ENCODE measurements at places on chromosomes 5 and 9.

DNA sequence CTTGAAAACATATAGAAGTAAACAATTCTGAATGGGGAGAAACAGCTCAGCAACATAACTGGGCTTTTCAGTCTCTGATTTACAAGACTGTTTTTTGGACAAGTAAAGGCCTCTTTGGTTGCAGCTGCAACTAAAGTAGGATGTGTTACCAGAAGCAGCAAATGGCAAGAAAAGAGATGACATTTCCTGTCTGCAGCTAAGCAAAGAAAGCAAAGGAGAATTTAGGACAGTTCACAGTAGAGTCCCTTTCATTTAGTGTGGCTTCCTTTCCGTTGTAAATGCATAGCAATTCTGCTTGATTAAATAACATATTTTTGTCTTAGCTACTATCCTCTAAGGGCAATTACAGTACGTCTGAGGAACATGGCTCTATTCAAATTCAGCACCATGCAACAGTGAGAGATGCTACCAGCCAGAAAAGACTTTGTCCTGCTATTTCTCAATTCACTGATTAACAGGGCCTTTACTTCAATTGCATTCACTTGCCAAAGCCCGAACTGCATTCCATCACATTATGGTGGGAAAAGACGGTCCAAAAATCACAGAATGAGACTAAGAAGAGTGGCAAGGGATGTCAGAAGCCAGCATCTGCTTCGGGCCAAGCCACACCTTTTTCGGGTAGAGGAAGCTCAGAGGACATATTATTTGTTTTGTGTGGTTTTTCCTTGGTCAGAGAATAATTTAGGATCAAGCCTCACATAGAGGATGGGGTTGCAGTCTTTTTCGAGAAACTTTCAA is 107.7 kb downstream of the SEMA6A start:
- no peak for DNase-seq

GRCh38 chr5:5605170-5605764 is 182.8 kb downstream of the ICE1 start:
- DNase-seq: no peak

GRCh38 chr5:172450861-172451695 is 3.2 kb downstream of the SH3PXD2B start:
- DNase-seq: peak; percentile 63

GRCh38 chr5:54904425-54904824 is 81.0 kb downstream of the ESM1 start:
- DNase-seq: peak; percentile 21

DNA sequence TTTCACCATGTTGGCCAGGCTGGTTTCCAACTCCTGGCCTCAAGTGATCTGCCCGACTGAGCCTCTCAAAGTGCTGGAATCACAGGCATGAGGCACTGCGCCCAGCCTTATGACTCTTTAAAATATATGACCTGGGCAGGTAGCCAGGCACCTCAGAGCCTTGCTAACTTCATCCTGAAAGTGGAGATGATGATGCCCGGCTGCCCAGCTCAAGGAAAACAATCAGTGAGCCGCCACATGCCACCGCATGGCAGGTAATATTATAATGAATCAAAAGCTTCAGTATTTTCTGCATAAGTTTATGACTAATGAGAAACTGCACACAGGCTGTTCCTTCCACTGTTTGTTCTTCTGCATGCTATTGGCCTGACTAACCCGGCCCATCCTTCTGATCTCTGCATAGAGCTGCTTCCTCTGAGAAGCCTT is 30.4 kb upstream of the DMRT1 start:
- no peak for DNase-seq

GRCh38 chr9:116435706-116436105 is 251.4 kb upstream of the TRIM32 start:
- no peak for DNase-seq

DNA sequence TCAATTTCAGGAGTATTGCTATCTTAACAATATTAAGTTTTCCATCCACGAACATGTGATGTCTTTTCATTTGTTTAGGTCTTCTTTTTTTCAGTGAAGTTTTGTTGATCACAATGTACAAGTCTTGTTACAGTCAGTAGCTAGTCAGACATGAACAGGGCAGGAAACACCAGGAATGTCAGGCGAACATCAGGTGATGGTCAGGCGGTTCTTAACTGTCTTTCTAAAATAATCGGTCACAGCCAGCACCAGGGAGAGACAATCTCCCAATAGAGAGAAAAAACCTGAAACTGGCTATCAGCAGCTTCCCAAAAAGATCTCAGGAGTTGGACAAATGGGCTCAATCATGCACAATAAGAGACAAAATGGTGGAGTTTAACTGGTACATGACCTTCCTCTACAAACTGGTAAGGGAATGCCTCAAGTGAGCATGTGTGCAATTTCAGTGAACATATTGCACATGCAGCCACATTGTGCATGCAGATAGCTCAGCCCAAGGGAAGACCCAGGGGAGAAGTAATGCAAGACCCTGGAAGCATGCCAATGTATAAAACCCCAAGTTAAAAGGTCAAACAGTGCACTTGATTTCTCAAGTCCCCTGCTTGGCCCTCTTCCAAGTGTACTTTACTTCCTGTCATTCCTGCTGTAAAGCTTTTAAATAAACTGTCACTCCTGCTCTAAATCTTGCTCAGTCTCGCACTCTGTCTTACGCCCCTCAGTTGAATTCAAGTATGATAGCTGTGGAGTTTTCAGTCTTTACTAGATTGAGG is 176.1 kb upstream of the RASEF start:
- peak; percentile 14 for DNase-seq

GRCh38 chr9:112063151-112063550 is 111.9 kb downstream of the SUSD1 start:
- no peak for DNase-seq

DNA sequence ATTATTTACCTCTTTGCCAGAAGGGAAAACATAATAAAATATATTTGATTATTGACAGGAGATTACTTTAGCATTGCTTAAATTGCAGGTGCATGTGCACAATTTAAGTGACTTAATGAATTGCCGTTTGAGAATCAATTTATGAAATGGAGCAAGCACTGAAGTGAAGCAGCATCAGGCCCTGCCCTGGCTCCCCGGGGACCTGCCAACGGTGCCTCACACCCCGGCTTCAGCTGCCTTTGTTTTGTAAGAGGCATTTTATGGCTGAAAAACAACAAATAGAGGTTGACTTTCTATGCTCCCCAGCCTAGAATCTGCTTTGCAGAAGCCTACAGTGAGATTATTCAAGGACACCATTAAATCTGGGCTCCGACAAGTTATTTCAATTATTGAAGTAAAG is 359.1 kb upstream of the IRX4 start:
- no peak for DNase-seq

Measured in Calu3 (cell line).